Activated CD4-positive, alpha-beta T cell treated with anti-CD3 and anti-CD28 coated beads for 48 hours (primary cell): ENCODE measurements at places on chromosomes 11 and 22.

DNA sequence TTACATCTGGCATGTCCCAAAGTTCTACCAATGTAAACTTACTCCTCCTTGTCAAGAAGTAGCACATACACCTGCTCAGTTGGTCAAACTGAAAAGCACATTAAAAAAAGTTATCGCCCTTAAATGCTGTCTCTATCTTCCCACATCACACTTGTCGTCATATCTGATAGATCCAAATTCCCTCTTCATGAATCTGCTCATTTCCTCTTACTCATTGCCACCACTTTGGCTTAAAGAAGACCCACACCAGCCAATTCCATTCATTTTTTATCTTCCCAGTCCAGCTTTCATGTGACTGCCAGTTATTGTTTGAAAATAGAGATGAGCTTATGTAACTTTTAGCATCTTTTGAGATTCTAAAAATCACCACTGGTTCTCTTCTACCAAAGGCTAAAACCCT lies 305.9 kb upstream of the MTNR1B start:
- no peak for DNase-seq

- no peak for DNase-seq
Observed at GRCh38 chr22:19111140-19111539, 11.1 kb downstream of the DGCR2 start.

- DNase-seq, result no peak
Observed at GRCh38 chr11:120249279-120250262, 9.6 kb downstream of the POU2F3 start.

GRCh38 chr22:39117585-39118191 lies 20.6 kb downstream of the APOBEC3H start:
- DNase-seq, result peak; percentile 81

- no peak for DNase-seq
Observed at GRCh38 chr22:48780597-48781277, 1046.9 kb downstream of the BRD1 start.

DNA sequence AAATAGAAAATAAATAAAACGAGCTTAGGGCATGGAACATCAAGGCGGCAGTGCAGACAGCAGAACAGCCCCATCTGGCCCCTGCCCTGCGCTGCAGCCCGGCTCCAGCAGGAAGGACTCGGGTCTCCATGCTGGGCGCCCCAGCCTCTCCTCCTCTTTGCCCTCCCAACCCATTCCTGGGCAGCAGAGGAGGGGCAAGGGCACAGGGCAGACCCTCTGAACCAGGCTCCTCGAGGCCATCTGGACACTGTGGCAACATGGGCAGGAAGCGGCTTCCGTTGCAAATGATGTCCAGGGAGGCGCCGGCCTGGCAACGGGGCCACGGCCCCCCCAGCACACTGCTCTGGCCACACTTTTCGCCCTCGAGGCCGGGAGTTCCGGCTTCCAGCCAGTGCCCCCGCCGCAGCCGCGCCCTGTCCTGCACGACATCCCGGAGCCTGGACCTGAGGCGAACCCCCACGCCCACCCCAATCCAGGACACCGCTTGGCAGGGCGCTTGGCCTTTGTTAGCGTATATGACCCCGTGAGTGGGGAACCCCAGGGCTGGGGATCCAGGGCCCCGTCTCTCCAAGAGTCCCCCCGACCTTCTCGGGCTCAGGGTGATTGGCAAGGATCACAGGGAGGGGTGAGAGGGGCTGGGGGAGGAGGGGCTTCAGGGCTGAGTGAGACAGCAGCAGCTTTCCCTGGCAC lies 192.1 kb downstream of the IGLL1 start:
- no peak for DNase-seq

DNA sequence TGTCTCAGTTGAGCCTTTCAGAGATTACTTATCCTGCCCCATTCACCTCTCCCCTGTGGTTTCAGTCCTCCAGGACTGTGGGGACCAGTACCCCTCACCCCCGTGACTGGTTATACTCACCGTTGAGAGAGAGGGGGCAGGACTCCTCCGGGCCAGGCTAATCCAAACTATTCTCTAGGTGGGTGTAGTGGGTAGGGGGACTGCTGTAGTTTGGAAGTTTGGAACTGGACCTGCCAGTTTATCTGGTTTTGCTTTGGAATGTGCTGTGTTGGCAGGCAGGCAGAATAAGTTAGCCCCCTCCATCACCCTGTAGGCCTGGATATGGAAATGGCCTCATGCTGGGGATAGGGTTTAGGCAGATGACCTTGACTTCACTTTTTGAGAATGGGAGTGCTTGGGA lies 13.5 kb downstream of the TEAD1 start:
- DNase-seq, result no peak

DNA sequence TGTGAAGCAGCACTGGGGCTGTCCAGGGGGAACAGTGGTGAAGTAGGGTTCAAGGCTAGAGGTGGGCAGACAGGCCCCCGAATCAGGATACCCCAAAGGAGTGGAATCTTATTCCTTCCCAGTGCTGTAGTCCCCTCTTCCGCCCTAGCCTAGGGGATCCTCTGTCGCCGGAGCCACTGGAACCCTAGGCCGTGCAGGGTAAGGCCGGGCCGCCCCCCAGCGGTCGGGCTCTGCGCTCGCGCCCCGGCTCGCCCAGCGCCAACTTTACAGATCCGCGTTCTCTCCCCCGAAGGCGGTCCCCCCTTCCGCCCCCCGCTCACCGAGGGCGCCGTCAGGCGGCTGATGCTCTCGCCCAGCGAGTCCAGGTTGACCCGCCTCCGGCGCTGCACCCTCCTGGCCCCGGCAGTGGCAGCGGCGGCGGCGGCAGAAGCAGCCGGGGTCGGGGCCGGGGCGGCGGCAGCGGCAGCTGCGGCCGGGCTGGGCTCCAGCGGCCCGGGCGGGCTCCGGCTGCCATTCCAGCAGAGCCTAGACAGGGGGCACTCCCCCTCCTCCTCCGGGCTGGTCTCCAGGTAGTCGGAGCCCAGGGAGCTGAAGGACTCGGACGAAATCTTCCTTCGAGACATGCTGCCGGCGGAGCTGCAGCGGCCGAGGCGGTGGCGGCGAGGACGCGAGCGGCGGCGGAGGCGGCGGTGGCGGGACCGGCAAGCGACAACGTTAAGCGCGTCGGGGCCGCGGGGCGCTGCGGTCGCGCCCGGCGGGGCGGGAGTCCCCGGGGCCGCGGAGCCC lies 650 bp downstream of the GUCY1A2 start:
- peak; percentile 24 for DNase-seq

DNA sequence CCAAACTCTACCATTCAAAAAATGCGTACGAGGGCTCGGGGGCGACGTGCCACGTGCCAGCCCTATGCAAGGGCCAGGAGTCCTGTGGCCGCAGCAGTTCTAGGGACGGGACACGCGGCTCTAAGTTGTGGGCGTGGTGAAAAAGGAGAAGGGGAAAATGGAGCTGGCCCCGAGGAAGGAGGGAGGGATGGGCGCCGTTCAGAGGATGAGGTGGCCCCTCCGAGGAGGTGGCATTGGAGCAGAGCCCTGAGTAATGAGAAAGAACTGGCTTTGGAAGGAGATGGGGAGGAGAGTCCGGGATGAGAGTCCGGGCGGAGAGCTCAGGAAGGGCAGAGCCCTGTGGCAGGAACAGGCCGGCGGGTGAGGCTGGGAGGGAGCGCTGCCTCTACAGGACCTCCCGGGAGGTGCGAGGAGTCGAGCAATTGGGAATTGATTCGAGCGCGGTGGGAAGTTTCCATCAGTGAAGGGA lies 21.0 kb downstream of the OTUB1 start:
- DNase-seq, result no peak

DNA sequence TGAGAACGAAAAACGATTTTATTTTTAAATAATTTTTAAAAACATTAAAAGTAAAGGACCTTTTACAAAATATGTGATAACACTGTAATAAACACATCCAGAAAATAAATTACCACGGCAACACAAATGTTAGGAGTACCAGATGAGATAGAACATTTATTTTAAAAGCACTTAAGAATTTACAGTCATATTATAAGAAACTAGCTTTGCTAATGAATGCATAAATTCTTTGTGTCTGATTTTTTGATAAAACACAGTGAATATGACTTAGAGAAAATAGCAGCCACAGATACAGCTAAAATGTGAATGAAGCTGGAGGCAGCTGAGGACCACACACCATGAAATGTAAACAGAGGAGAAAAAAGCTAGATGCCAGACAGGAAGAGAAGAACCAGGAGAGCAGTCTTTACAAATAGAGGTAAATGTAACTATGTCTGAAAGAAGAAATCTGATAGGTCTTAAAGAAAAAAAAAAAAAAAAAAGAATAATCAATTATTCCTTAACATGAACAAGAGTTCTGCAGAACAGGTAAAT lies 14.6 kb downstream of the CCDC34 start:
- no peak for DNase-seq

- DNase-seq, result no peak
Observed at GRCh38 chr22:23401910-23402274, 178.2 kb downstream of the IGLL1 start.

DNA sequence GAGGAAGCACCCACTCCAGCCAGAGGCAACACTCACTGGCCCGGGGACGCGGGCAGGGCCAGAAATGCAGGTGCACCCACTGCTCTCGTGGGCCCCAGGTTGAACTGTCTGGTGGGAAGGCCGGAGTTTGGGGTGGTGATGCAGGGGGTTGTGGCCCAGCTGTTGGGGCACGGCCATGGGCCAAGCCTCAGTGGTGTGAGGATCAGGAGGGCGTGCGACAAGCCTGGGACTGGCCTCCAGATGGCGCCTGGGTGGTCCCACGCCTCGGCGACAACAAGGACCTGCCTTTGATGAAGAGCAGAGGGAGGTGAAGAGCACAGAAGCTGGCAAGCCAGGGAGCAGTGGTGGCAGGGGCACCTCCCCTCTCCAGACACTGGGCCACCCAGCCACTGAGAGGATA lies 240.8 kb downstream of the BRD1 start:
- DNase-seq, result no peak

DNA sequence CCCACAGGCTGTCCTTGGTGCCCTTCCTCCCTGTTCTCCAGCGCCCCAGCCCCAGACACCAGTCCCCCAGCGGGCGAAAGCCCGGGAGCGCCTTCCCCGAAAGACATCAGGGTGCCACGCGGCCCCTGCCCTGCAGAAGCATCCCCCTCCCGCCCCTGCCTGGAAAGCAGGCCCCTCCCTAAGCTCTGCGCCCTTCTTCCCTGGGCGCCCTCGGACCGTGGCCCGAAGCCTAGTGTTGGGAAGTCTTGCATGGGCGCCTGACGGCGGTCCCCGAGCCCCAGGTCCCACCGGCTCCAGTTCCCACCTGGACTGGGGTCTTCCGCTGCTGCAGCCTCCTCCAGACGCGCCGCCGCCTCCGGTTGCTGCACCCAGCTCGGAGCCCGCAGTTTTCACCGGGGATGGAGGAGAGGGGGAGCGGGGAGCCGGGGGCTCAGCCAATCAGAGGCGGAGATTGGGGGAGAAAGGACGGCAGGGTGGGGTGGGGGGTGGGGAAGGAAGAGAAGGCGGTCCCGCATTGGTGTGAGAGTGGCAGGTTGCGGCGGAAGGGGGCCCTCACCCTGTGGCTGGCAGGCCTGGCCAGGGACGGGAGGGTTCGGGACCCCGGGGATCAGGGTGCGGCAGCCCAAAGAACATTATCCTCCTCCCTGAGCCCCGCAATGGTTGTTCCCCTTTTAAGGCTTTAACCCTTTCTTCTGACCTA lies at the start of gene THY1:
THY1 (minus strand) TSS at position 364 of the 700 bp plus-strand sequence. CDS start 2,267 bp downstream, outside the sequence.
- no peak for DNase-seq

GRCh38 chr22:31616315-31616980 lies 45.6 kb downstream of the PISD start:
- DNase-seq, result peak; percentile 65

- no peak for DNase-seq
Observed at GRCh38 chr22:47303161-47303890, 540.9 kb downstream of the TBC1D22A start.

DNA sequence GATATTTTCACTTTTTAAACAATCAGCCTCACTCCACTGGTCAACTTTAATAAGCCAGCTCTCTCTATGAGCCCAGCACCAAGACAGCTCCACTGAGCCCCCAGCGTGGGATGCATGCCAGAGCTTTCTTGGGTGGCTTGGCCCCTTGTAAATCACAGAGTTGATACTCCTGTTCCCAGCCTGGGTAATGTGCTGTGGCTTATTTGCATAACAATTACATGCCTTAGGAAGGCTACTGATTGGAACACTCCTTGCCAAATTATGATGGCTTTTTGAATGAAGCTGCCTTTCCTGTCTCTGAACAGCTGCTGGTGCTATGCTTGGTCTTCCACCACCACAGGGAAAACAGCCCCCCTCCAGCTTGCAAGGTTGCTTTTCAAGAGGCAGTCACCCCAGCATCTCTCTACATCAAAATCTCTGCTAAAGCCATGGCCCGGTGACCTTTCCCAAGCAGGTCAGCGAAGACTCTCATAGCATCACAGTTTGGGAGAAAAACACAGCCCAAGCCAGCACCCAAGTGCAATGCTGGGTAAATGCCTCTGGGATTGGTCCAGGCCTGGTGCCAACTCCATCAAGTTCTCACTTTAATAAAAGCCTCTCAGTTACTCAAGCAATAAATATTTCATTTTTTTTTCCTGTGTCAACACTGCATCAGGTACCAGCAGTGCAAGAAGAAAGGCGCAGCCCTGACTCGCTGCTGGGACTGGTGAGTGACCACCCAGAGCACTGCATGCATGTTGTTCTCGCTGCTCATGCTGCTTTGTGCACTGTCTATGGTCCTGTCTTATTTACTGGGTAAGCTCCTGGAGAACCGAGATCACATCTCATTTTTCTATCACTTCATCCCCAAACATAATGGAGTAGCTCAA lies 549.3 kb downstream of the OPCML start:
- DNase-seq, result no peak

DNA sequence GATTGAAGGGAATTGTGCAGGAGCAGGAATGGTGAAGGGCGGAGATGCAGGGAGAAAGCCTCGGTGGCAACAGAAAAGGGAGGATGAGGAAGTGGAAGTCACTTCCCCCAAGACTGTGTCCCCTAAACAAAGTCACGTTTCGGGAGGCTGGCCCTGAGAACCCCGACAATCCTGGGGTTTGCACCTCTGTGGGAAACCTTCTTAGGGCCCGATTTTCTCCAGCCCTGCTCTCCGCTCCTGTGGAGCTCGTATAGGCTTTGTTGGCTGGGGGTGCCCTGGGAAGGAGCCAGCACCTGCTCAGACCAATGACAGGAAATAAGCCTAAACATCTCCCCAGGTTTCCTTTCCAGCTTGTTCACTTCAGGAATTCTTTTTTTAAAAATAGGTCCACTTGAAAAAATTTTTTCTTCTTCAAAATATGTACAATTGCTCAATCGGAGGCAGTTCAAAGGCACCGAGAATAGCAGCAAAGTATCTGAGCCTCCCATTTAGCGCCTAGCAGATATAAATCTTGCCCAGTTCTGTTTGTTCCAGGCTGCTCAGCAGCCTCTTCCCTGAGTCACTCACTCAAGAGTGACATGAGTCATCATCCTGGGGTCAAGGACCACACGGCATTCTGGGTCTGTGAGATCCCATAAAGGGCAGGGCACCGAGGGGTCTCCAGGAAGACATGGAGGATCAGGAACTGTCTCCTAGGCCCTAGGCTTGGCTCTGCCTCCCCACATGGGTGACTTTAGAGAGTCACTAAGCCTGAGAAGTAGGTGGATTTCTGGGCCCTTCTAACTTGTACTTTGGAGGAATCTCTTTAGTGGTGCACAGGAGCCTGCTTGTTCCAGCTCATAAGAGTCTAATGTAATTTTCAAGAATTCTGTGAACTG lies 34.0 kb downstream of the IRAG1 start:
- peak; percentile 15 for DNase-seq
